DMS 273 treated with DMSO at 0.1 percent for 48 hours (cell line): ENCODE measurements at places on chromosomes 7 and 10.

- DNase-seq: peak; percentile 9
These were observed 1011.2 kb upstream of the GHITM start for GRCh38 chr10:83127942-83128575.

GRCh38 chr7:79790656-79791262 lies 337.3 kb upstream of the MAGI2 start:
- DNase-seq: no peak

- DNase-seq: peak; percentile 76
These were observed 113.2 kb upstream of the DGKB start for GRCh38 chr7:15015545-15016314.

- DNase-seq: no peak
These were observed 486.3 kb upstream of the PCDH15 start for GRCh38 chr10:55287346-55287745.

DNA sequence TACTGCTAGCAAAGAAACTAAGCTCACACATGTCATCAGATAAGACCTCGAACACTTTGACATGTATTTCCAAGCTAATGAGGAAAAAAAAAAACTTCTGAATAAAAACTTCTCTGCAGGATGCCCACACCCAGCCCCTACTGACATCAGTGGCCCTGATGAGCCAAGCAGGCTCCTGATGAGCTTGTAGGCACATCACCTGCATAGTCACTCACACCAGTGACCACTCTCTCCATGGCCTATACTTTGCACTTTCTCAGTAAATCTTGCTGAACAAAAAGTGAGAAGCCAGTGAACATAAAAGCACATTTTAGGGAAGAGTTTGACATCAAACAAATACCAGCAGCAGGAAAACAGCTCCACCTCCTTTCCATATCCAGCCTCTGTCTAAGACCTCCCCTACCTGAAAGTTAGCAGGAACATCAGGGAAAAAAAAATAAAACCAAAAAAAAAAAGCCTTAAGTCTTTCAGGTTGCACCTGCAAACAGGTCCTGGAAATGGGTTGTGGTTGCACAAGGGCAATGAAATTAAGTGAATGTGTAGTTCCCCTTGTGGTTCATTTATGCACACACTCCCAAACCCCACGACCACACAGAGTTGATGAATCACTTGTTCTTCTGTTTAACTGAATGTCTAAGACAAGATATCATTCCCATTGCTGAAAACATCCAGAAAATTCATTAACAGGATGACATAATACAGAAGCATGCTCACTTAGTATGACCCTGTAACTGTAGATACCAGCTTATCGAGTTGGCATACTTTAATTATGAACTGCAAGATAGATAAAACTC lies 205.2 kb upstream of the PDE1C start:
- DNase-seq: no peak

DNA sequence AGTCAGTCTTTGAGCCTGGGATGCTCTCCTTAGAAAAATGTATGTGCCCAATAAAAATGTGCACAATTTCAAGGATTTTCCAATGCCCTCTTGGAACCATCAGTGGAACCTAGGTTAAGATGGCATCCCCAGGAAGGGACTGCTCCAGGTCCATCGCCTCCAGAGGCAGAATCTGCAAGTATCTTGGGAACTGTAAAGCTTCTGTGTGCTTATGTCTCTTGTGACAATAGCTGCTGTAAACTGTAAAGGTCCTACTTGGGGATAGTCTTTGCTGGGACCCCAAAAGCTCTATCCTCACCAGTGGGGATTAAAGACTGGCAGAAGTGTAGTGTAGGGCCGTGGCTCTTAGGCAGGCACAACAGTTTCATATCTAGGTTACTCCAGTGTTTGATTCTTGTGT lies 11.9 kb downstream of the DUSP5 start:
- DNase-seq: no peak

GRCh38 chr7:102287111-102287980 lies 678 bp downstream of the SH2B2 start:
- DNase-seq: no peak

GRCh38 chr7:141522657-141523342 lies 28.4 kb upstream of the AGK start:
- DNase-seq: no peak

DNA sequence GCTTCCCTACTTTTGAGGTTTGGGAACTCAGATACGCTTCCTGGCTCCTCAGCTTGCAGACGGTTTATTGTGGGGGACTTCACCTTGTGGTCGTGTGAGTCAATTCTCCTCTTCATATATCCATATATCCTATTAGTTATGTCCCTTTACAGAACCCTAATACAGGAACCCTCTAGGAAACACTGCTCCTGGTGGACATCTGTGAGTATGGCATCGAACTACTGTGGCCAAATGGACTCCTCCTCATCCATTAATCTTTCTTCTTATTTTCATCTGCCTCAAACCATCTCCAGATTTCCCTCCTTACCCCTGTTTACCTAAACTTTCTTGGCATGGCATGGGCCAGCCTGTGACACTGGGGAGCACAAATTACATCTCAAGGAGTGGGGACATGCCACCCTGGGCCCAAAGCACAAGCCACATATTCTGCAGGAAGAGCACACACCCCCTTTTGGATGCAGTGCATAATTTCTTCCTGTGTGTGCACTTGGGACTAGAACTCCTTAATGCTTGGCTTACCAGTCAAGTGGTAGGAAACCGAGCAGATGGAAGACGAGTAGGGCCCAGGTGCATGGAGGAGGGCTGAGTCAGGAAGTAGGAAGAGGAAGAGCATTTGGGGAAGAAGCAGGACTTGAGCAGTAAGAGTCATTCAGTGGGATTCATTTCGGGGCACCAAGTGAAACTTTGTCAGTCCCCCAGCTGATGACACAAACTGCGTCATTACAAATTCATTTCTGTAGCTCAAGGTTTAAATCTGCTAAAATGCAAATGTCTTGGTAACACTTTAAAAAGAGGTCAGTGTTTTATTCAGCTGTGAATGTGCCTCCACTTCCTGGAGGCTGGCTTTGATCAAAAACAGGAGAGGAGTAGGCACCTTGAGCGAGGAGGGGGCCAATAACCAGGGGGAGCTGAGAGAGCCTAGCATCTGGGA lies 80.8 kb upstream of the PLXNA4 start:
- peak; percentile 11 for DNase-seq

GRCh38 chr7:146027243-146027642 lies 89.4 kb upstream of the CNTNAP2 start:
- DNase-seq: no peak

DNA sequence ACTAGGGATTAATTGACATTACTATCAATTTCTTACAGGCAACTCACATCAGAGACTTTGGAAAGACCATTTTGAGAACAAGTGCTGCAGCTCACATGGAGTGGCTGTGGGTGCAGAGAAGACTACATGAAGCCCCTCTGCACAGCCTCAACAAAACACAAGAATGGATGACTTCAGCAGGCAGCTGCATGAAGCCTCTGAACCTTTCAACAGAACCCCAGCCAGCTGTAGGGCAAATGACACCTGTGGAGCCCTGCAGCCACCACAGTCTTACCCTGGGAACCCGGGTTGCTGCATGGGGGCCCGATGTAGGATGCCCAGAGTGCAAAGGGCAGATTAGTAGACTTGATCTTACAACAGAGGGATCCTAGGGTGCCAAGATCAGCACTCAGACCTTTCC lies 62.0 kb upstream of the CAMK2B start:
- DNase-seq: no peak

- DNase-seq: no peak
These were observed 111.5 kb downstream of the SEMA3C start for GRCh38 chr7:80807166-80807900.

GRCh38 chr7:94656925-94657731 lies 1.2 kb upstream of the SGCE start:
- peak; percentile 52 for DNase-seq

GRCh38 chr10:1531883-1532597 lies 205.3 kb downstream of the ADARB2 start:
- DNase-seq: no peak
